ENCODE measurements at places on chromosomes 2 and 18. TPM values are rescaled to one million over a fixed set of nuclear protein-coding genes. Genes with fewer than 3 reads are reported as not detected.

Gene MOGAT1
- polyA plus RNA-seq = not detected

Gene SPC25
- polyA plus RNA-seq = not detected

Gene UBE2F
- 41.5 TPM for polyA plus RNA-seq

Gene ALK
- polyA plus RNA-seq = not detected

DNA sequence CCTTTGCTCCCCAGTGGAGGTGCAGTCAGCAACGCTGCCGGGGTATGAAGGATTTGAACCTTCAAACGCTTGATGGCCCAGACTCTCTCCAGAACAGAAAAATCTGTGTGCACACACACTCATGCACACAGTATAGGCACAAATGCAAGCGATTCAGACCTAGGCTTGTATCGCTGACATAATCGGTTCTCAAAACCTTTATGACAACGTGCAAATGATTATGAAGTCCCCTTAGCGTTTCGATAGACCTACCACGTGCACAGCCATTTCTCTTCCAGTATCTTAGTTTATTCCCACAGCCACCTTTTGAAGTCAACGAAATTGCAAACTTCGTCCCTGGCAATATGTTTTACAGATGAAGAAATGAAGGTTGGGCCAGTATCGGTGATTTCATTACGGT is 138.9 kb upstream of the MYCN start:
- no peak for DNase-seq
- no peak overlapping the region for H3K27ac ChIP-seq
- H3K27me3 ChIP-seq = peaks cover 7% of the 10 kb centered on the region
- no peak overlapping the region for H3K4me3 ChIP-seq
- H3K4me1 ChIP-seq = no peaks in the 10 kb centered on the region

DNA sequence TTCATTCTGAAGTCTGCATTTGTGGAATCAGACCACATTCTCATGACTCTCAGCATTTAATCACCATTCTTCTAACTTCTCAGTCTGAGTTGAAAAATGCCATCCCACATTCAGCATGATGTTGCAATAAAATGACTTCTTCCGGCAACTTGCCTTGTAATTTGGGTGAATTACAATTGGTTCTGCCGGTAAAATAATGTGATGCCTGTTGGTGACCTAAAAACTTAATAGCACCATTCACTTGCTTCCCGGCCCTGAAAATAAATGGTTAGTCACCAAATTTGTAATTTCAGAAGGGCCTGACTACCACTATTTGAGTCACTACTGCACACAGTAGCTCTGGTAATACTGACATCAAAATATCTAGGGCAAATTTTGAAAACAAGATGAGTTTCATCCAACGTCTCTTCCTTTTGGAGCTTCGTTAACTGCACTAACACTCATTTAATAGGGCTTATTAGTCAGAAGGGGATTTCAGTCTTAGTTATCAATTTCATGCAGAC is 637.1 kb upstream of the CHAC2 start:
- H3K4me3 ChIP-seq = no peak overlapping the region
- no peak for DNase-seq
- H3K27ac ChIP-seq = no peak overlapping the region
- no peaks in the 10 kb centered on the region for H3K27me3 ChIP-seq
- H3K36me3 ChIP-seq = no peaks in the 10 kb centered on the region

- H3K36me3 ChIP-seq = peaks cover 60% of the 10 kb centered on the region
- no peak overlapping the region for H3K4me3 ChIP-seq
- no peak for DNase-seq
- H3K27me3 ChIP-seq = no peaks in the 10 kb centered on the region
Observed at GRCh38 chr2:45394216-45394615, 216.9 kb downstream of the SRBD1 start.

DNA sequence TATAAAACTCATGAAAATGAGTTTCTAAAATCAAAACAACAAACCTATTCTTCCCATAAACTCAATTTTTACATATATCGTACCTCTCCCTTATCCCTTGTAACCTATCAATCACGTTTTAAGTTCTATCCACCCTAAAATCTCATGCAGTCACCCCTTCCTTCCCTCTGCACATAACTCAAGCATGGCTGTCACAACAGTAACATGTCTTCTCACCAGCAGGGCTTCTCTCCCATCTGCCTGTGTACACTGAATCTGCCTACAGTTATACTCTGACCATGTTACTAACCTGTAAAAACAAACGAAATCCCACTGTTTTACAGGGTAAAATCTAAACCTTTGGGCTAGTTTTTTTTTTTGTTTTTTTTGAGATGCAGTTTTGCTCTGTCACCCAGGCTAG is 68.2 kb downstream of the MAP4K3 start:
- H3K4me3 ChIP-seq = no peak overlapping the region
- peaks cover 44% of the 10 kb centered on the region for H3K36me3 ChIP-seq
- peaks cover 15% of the 10 kb centered on the region for H3K4me1 ChIP-seq
- peak overlapping the region; percentile 3 for H3K27ac ChIP-seq
- H3K27me3 ChIP-seq = no peaks in the 10 kb centered on the region
